Activated CD4-positive, alpha-beta T cell treated with anti-CD3 and anti-CD28 coated beads for 36 hours (primary cell): ENCODE measurements at places on chromosomes 1 and 21.
A peak's percentile ranks its signal among the peaks of the same experiment; 100 is the strongest.

- DNase-seq: no peak
These were observed 285.1 kb downstream of the PTPRU start for GRCh38 chr1:29521438-29521715.

- DNase-seq: no peak
These were observed 3.7 kb upstream of the ETV3L start for GRCh38 chr1:157103268-157103667.

DNA sequence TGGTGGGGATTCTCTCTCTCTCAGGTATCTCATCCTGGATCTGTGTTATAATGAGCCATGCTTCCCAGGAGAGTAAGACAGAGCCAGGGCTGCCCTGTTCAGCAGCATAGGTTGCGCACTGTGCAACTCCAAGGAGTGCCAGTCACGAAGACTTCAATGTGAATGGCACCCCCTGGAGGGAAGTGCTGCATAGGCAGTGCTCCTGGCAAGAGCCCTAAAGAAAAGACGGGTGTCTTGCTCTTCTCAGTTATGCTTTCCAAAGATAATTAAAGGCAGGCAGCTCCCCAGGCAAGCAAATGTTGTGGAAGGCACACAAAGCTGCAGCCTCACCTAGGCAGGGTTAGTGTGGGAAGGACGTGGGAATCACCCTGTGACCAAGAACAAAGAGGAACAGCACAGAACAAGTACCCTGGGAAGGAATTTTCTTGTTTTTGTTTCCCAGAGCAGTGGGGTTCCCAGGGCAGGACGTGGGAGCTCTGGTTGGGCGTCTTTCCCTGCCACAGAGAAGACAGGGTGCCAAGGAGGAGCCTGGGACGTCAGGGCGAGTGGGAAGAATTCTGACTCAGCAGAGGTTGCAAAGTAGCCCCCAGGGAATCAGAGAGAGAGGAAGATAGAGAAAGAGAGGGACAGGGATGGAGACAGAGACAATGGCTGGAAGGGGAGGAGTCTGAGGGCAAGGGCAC is 120.9 kb downstream of the KCNN3 start:
- peak; percentile 83 for DNase-seq

DNA sequence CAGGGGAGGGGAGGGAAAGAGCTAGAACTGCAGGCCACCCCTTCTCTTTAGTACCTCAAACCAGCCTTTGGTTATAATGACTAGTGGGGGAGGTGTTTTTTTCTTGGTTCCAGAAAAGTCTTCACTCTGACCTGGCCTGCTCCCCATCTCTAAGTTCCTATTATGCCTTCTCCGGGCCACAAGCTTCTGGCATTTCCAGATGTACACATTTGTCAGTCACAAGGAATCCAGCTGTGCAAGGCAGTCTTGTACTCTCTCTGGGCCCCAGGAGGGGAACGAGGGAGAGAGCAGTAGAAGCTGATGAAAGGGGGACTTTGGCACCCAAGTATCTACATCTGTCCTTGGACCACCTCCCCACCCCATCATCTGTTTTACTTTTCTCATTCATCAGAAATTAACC is 2.7 kb upstream of the FALEC start:
- no peak for DNase-seq

GRCh38 chr1:115230281-115230680 is 107.8 kb downstream of the NGF start:
- no peak for DNase-seq

GRCh38 chr1:10564063-10564462 is 89.3 kb downstream of the PEX14 start:
- no peak for DNase-seq

DNA sequence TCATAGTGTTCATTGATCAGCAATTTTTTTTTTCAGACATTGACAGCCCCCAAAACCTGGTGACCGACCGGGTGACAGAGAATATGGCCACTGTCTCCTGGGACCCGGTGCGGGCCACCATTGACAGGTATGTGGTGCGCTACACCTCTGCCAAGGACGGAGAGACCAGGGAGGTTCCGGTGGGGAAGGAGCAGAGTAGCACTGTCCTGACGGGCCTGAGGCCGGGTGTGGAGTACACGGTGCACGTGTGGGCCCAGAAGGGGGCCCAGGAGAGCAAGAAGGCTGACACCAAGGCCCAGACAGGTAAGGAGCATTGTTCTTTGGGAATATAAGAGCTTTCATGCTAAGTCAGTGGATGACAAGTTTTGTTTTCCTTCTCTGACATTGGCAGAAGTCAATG is 49.3 kb downstream of the TNN start:
- no peak for DNase-seq

- no peak for DNase-seq
These were observed 31.8 kb downstream of the GNG4 start for GRCh38 chr1:235617808-235618207.
